MCF 10A (cell line): ENCODE measurements at places on chromosomes 7 and 10. TPM values are rescaled to one million over a fixed set of nuclear protein-coding genes. Genes with fewer than 3 reads are reported as not detected.

Gene ANKRD61
- total RNA-seq, result 0.42 TPM in 1 of 2 replicates, not detected in the other

DNA sequence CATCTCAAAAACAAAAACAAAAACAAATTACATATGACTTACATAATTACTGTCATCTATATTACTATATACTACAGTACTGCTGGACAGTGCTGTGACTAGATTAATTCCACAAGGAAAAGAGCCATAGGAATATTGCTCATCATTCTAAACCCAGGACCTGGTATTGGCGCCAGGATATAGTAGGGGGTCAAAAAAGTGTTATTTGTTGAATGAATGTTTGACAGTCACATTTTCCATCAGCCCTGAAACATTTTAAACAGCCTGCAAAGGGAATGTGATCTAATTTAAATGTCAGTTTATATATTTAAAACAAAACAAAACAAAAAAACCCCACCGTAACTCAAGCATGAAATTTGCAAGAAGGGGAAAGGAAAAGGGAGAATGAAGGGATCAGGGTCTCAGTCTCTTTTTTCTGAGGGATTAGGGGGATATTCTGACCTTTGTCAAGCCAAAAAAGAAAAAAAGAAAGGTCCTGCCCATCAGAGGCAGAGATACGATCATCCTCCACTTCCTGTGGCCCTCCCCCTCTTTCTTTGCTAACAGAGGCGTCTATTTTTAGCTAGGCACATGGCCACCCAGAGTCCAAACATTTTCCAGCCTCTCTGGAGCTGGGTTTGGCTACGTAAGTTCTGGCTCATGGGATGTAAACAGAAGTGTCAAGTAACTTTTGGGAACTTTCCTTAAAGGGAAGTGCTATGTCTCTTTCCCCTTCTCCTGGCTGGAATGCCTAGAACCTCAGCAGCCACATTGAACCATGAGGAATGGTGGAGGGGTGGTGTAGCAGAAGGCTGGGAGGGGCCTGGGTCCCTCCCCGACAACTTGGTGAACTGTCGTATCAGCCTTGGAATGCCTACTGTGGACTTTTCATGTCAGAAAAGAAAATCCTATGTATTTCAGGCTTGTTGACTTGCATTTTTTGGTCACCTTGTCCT, 44.6 kb upstream of the DLG5 start:
- DNase-seq, result peak; percentile 89

DNA sequence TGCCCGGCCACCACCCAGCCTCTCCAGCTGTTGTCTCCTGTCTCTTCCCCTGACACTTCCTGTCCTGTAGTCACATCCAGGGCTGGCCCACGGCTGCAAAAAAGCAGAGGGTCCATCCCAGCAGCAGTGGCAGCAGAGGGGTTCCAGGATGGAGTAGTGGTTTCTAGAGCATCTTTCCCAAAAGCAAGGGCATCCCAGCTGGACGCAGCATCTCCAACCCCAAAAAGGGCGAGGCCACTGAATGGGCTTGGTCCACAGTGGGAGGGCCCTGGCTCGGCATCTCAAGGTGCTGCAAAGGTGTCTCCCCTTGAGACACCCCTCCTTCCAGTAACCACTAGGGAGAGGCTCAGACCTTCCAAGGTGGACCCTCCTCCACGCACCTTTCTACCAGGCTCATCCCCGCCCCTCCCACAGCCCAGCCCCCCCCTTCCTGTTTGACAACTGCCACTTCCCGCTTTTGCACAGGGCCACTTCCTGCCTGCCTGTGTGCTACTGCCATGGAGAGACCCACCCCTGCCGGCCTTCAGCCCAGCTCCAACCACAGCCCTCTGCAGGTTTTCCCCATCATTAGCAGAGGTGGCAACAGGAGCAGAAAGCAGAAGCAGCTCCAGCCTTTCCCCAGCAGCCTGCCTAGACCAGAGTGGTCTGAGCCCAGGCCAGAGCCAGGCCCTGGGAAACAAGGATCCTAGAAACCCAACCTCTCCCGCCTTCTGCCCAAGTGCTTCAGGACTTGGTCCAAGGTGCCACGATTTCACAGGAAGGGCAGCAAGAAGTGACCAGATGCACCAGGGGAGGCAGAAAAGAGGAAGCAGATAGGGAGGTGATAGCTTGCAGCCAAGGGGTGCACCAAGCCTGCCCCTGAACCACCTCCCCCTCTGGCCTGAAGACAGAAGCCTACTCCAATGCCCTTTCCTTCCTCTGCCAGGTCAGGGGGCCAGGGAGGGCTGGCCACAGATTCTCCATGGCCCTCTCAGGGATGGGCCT, 8.6 kb downstream of the CAMK2G start:
- DNase-seq, result no peak

Gene DKK1
- 31.8 and 37.4 TPM in 2 replicates for total RNA-seq

GRCh38 chr7:27154901-27155815, 1.3 kb downstream of the HOXA7 start:
- DNase-seq, result no peak

DNA sequence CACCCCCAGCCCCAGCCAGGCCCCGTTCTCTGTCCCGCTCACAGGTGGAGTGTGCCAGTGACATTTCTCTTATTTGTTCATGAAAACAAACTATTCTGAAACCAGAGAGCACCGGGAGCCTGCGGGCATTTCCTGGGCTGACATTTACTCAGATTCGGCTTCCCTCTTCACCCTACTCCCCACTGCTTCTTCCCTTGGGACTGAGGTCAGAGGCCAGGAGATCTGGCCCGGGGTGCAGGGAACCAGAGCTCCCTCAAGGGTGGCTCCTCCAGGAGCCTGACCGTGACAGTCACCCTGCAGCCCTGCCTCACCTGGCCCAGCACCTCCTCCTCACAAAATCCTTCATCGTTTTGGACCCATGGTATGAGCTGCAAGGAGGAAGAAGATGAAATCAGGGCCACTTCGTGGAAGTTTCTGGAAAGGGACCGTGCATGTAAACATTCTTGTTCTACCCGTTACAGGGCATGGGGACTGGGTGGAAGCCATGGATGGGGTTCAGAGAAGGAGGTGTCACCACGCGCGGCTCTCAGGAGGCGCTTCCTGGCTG, 12.2 kb downstream of the BHLHA15 start:
- no peak for DNase-seq

DNA sequence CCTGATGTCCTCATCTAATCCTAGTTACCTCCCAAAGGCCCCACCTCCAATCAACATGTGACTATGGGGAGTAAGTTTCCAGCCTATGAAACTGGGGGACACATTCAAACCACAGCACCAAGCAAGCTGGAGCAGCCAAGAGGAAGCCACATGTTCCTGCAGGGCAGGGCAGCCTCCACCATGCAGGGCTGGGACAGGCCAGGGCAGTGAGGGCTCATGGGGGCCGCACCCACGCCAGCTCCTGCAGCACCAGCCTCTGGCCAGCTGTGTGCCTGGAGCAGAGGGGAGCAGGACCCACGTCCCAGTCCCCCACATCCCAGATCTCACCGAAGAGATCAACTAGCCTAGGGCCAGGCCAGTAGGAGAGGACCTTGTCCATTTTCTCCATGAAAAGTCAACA, 85.9 kb upstream of the INSIG1 start:
- no peak for DNase-seq
